ENCODE measurements at places on chromosomes 4 and X.

DNA sequence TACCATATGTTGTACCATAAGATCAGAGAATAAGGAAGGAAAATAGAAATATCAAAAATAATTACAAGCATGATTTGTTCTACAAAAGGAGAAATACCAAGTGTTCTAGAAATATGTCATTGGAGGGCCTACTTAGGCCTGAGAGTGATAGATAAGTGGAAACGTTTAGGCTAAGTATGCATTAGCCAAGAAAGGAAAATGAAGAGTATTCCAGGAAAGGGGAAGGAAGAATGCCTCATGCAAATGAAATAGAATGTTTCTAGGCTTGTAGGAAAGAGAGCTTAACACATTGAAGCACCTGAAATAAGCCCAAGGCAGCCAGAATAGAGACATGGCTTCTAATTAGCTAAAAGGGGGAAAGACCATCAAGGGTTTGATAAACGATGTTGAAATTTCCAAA, 595.7 kb upstream of the ATOH1 start:
- no peak for DNase-seq

DNA sequence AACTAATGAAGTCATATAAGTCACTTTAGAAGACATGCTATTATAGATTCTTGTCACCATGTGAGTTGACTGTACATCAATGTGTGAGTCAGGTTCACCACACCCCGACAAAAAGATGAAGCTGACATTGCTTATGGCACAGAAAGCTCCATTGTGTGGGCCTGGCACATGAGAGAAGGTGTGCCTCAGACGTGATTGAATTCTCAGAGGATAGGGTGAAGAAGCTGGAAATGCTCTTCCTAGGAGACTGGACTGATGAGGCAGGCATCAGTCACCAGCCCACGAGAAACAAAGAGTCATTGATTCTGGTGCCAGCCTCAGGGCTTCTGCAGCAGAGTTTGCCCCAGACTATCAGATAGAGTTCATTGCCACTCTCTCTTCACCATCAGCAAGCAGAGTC, 35.9 kb upstream of the LRAT start:
- DNase-seq: no peak

DNA sequence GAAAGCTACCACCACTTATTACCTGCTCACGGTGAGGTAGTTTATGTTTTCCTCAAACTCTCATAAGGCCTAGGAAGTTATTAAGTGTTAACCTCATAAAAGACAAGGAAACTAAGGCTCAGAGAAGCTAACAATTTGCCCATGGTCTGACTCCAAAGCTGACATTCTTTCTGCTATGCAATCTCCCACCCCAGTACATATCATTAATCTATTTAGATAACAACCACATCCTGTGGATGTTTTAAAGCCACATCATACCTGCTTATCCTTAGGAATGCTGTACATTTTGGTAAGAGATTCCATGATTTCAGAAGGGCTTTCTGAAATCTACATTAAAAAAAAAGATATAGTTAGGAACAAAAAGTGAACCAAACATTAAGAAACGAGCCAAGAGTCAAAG, 55.4 kb downstream of the HUWE1 start:
- DNase-seq: no peak

DNA sequence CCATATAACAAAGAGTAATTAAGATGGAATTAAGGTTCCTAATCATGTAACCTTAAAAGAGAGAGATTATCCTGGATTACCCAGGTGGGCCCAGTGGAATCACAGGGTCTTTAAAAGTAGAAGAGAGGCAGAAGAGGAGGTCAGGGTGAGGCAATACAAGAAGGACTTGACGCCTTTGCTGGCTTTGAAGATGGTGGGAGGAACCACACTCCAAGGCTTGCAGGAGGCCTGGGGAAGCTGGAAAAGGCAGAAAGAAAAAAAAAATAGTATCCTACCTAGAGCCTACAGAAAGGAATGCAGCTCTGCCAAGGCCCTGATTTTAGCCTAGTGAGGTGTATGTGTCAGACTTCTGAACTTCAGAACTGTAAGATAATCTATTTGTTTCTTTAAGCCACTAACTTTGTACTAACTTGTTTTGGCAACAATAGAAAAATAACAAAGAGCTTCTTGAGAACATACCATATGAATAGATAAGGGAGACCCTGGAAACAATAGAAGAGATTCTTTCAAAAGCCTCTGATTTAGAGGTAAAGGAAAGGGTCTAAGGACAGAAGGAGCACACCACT, 229.9 kb upstream of the TTC29 start:
- no peak for DNase-seq

DNA sequence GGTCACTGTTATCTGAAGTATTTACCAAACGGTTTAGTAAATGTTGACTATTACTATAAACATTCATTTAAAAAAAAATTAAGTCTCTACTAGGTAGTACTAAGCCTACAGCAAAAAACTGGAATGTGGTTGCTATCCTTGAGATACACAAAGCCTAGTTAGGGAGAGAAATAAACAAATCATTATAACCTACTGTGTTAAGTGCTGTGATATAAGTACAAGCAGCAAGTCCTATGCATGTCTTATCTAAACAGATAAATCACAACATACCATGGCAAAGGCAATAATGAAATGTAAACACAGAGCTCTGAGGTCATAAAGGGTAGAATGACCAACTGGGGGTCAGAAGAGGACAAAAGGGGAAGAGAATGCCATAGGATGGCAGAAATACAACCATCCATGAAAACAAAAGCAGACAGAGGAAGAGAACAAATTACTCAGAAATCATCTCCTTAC, 92.2 kb downstream of the RNF150 start:
- DNase-seq: no peak

DNA sequence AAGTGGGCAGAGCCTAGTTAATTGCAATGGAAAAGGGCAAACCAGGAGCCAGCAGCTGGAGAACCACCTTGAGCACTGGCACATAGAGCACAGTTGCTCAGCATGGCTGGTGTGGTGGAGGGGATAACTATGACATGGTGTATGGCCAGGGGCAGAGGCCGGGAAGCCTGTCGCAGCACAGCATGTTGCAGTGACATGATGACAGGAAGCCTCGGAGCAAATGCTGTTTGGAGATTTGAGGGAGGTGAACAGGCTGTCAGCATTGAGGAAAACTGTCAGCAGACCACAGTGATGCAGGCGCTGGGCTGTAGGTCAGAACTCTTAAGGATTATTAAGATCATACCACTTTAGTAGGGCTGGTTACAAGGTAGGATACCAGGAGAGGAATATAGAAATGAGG, 228.7 kb downstream of the CBR4 start:
- DNase-seq: no peak

DNA sequence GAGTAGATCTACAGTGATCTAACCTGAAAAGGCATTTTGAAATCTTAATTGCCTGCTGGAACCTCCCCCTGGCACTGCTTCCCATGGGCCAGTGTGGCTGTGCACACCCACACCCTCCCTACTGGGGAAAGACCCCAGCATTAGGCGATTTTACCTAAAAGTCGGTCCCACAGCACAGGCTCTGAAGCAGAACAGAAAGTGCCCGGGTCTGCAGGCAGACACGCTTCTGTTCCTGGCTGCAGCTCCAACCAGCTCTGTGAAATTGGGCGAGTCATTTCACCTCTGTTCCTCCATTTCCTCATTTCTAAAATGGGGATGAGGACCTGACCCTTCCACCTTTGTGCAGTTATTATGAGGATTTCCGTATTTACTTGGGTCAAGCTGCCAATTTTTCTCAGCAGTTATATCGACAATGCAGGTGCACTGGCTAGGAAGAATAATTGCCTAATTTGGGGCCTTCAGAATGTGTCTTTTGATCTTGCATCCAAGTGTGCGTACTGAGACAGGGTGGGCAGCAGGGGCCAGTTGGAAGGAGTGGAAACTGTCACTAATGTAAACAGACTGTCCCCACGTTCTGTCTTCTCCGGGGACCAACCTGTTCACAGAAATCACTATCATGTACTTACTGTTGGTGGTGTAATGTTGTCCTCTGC, 7.1 kb downstream of the KLF3 start:
- DNase-seq: peak; percentile 46

- DNase-seq: no peak
These were observed 559.6 kb upstream of the DIPK2B start for GRCh38 chrX:45760187-45760742.

DNA sequence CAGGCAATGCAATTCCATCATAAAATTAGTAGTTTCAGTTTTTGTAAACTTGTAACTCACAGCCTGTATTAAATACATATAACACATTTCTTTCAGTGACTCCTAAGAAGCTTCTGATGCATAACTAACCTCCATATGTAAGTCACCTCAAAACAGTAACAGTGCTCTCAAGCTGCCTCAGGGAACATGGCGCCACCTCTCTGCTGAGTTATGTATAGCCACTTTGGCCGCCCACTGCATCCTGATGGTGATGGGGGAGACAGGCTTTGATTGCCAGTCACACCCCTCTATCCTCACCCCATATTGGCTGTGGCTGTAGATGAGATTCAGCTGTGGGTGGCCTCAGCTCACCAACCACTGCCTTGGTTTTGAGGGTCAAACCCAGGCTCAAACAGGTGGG, 54.3 kb downstream of the LRBA start:
- no peak for DNase-seq

DNA sequence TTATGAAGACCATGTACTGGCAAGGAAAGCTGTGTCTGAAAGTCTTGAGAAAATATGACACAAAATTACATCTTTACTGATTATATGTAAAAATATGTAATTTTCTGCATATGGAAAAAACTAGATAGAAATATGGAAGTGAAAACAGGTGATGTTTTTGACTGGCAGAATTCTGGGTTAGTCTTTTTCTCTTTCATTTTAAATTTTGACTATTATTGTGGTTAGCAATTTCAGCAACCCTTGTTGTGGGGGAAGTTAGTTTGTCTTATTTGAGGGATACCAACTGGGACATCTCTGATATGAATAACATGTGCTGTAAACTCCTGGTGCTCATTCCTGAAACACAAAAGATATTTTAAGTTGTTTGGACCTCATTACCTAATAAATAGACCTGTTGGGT, 49.9 kb upstream of the CPEB2 start:
- DNase-seq: no peak

- DNase-seq: no peak
These were observed 116.1 kb downstream of the FAM53A start for GRCh38 chr4:1567808-1568581.

GRCh38 chr4:136124251-136124745, 1408.0 kb downstream of the PCDH18 start:
- no peak for DNase-seq

DNA sequence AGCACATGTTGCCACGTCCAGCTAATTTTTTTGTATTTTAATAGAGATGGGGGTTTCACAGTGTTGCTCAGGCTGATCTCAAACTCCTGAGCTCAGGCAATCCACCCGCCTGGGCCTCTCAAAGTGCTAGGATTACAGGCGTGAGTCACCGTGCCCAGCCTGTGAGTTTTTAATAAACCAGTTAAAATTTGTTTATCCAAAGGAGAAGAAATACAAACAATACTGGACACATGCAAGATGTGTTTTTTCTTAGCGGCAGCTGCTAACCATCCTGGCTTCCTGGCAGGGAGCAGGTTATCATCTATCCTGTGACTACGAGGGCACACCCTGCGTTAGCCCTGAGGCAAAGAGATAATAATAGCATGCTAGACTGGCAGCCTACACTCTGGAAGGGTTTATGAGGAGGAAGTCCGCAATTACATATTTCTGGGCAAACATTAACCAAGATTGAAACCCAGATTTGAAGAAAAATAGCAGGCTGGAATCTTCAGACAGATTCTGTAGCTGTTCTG, 191.4 kb downstream of the SPRY1 start:
- peak; percentile 52 for DNase-seq

- DNase-seq: peak; percentile 95
These were observed at the start of gene FBXL5 for GRCh38 chr4:15655223-15656037. Gene FBXL5 (minus strand): TSS chr4:15655357. CDS start chr4:15655287, 70 bp downstream.

GRCh38 chrX:10513974-10514373, 106.4 kb downstream of the MID1 start:
- DNase-seq: no peak

DNA sequence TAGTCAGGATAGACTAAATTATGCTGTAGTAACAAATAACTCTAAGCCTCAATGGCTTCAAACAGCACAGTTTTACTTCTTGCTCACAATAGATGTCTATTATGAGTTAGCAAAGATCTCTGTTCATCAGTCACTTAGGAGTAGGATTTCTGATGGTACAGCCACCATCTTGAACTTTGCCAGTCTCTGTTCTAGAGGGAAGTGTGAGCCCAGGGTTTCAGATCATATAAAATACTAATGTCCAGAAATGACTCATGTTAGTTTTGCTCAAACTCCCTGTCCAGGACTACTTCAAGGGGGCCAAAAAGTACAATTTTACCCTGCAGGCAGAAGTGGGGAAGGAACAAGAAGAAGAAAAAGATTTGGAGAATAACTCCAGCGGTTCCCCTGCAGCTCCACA, 77.1 kb upstream of the LSM6 start:
- DNase-seq: no peak

Measured in muscle of leg (tissue), 16 donors.